ENCODE measurements at places on chromosomes 5 and 9. TPM values are rescaled to one million over a fixed set of nuclear protein-coding genes. Genes with fewer than 3 reads are reported as not detected.
A peak's percentile ranks its signal among the peaks of the same experiment; 100 is the strongest.

BHMT2 gene
- total RNA-seq = 6.2 TPM

SMIM3 gene
- total RNA-seq = 4.8 TPM

PPP1R26 gene
- 11.3 TPM for total RNA-seq

SLC6A3 gene
- not detected for total RNA-seq

PCDH1 gene
- 37.4 TPM for total RNA-seq

IER5L gene
- total RNA-seq = 11.2 TPM

PCDHB5 gene
- 0.51 TPM for total RNA-seq

BRINP1 gene
- 0.26 TPM for total RNA-seq

ZNF367 gene
- 6.3 TPM for total RNA-seq

- no peak for DNase-seq
Measured at GRCh38 chr5:38479315-38479904, 77.0 kb downstream of the LIFR start.

- DNase-seq = no peak
Measured at GRCh38 chr9:134937566-134938345, 20.0 kb upstream of the FCN1 start.

- no peak for DNase-seq
Measured at GRCh38 chr9:89896806-89897340, 292.1 kb downstream of the GADD45G start.

DNA sequence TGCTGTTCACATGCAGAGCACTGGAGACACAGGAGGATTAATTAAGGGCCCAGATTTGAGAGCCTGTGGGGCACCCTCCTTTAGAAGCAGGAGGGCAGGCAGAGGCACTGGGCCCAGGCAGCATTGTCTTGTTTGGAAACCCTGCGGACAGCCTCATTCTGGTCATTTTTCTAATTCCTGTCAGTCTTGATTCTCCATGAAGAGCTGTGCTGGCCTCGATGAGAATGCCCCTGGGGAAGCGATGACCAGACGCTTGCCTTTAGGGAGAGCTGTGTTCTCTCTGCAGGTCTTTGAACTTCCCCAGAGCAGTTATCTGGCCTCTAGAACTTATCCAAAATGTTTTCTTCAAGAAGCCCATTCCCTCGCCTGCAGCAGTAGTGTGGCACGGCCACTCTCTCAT is 117.8 kb upstream of the PTCH1 start:
- no peak for DNase-seq

DNA sequence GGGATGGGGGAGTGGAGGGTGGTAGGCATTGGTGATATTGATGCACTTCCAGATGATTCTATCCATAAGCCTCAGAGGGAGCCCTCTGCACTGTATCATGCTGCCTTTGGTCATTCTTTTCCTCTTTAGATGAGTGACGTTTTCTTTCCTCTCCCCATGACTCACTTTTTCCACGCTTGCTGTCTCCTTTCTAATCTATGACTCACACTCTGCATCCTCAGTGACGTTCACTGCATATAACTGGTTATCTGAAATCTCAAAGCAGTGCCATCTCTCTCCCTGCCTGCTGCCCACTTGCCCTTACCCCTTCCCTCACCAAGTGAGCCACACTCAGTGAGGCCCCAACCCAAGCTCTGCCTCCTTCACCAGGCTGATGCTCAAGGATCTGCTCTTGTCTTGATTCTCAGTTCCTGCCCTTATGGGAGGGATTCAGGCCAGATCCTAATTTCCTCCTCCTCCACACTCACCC is 31.6 kb downstream of the PTGS1 start:
- DNase-seq = peak; percentile 96

- no peak for DNase-seq
Measured at GRCh38 chr5:32474209-32474854, 29.8 kb upstream of the ZFR start.

- no peak for DNase-seq
Measured at GRCh38 chr5:124614836-124615385, 131.5 kb downstream of the ZNF608 start.

DNA sequence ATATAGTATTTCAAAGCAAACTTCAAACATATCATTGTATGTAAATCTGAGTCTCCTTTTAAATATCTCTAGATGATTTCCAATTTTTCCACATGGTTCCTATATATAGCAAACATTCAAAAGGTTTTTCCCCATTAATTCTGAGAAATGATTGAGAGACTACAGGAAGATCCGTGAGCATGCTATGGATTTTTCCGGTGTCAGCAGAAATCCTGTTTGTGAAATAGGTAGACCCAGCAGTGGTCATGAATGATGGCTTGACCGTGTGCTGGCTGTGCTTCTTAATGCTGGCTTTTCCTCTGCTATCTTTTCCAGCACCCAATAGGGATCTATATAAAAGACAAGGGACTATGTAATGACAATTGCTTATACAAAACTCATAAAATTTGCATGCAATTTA is 485.3 kb downstream of the PSAT1 start:
- no peak for DNase-seq

DNA sequence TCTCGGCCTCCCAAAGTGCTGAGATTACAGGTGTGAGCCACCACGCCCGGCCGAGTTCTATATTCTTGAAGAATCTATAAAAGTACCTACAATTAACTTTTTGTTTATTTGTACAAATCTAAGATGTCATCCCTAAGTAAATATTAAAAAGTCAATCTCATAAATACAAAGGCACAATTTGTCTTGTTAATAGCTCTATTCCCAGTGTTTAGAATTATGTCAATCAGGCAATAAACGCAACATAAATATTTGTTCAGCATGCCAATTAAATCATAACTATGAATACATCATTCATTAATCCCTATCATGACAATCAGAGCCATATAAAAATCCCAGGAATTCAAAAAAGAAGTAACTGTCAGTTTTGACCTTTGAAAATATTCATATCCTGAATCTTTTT is 68.9 kb upstream of the CDH18 start:
- no peak for DNase-seq

GRCh38 chr5:160929360-160929759 is 77.3 kb upstream of the ATP10B start:
- no peak for DNase-seq

GRCh38 chr9:110260911-110261310 is 4.6 kb upstream of the TXN start:
- no peak for DNase-seq

- DNase-seq = no peak
Measured at GRCh38 chr5:11573140-11573992, 330.9 kb downstream of the CTNND2 start.

GRCh38 chr9:81798606-81799005 is 109.3 kb upstream of the TLE1 start:
- DNase-seq = no peak

DNA sequence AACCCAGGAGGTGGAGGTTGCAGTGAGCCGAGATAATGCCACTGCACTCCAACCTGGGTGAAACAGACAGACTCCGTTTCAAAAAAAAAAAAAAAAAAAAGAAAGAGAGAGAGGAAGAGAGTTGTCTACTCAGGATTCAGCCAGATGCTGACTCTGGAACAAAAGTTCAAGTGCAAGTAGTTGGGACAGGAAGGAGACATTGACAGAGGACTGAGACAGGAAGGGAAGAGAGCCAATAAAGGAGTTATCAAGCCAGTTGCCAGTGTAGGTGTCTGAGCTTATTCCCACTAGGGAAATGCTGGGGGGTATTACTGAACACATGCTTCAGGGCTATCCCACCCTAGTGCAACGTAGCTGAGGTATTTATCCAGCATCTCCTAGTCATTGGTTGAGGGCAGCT is 147.7 kb upstream of the SLC1A3 start:
- DNase-seq = no peak

DNA sequence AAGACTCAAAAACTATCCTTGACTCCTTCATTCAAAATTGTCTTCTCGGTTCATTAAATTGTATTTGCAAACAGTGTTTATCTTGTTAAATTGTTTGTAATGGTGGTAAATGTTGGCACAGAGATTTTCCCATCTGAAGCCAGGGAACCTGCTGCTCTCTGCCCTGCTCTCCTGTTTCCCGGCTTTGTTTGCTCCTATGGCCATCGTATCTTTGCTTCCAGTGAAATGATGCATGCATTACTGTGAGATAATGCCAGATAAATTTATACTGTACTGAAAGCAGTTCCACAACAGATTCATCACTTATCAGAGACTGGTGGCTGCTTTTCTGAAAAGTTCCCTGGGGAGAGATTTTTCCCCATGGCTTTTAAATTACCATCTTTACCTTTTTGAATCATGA is 81.4 kb downstream of the CD180 start:
- DNase-seq = no peak

GRCh38 chr5:142360607-142361120 is 35.8 kb upstream of the SPRY4 start:
- DNase-seq = peak; percentile 36

GRCh38 chr5:17316970-17317459 is 99.6 kb downstream of the BASP1 start:
- DNase-seq = no peak

DNA sequence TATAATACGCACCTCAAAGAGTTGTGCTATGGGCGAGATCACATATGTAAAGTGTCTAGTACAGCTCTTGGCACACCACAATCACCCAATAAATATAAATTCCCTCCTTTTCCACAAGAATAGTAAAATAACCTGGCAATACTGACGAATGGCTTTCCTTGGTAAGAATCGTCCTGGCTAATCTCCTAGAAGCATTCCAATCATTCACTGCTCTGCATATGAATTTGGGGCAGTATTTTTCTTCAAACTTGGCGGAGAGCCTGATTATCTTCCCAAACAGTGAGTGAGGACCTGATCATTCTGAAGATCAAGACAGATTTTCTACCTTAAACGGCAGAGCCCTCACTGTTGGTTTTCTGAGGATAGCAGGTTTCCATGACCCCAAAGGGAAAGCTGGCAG is 96.0 kb downstream of the TMEM215 start:
- no peak for DNase-seq

DNA sequence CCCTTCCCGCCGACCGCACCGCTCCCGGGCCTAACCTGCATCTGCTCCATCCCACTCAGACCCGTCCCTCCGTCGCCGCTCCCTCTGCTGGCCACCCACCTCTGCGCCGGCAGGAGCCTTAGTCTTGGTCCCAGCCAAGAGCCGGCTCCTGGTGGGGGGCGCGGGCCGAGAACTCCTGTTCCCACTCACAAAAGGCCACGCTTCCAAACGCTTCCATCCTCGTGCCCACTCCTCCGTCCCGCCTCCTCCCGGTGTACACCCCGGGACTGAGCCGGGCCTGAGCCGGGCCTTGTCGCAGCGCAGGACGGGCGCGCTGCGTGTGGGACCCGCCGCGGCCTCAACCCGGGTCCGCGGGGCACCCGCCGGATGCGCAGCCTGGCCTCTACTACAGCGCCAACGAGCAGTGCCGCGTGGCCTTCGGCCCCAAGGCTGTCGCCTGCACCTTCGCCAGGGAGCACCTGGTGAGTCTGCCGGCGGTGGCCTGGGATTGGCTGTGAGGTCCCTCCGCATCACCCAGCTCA is 7.5 kb downstream of the ADAMTS13 start:
- DNase-seq = peak; percentile 39

DNA sequence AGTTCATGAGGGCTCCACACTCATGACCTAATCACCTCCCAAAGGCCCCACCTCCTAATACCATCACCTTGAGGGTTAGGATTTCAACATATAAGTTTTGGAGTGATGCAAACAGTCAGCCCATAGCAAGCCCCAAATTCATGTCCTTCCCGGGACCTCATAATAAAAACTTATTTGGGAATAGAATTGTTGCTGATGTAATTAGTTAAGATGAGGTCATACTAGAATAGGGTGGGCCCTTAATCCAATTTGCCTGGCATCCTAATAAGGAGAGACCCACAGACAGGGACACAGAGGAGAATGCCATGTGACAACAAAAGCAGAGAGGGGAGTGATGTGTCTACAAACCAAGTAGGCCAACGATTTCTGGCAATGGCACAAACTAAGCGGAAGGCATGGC is 347.1 kb downstream of the ARHGEF28 start:
- DNase-seq = no peak
